ENCODE measurements at places on chromosomes 5 and 9.

DNA sequence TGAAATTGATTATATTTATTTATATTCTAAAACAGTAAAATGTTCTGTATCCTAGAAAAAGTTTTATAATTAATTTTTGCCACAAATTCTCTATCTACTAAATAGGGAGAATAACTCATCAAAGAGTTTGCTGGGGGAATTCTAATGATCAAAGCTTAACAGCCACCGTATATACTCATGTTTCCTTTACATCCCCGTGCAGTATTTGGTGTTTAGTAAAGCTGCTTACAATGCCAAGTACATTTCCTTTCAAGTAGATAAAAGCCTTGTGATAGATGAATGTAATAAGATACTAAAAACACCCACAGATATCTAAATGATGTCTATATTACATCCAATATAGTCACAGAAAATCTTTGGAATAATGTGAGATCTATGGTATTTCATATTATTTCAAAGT is 312.2 kb downstream of the HCN1 start:
- DNase-seq, result no peak

DNA sequence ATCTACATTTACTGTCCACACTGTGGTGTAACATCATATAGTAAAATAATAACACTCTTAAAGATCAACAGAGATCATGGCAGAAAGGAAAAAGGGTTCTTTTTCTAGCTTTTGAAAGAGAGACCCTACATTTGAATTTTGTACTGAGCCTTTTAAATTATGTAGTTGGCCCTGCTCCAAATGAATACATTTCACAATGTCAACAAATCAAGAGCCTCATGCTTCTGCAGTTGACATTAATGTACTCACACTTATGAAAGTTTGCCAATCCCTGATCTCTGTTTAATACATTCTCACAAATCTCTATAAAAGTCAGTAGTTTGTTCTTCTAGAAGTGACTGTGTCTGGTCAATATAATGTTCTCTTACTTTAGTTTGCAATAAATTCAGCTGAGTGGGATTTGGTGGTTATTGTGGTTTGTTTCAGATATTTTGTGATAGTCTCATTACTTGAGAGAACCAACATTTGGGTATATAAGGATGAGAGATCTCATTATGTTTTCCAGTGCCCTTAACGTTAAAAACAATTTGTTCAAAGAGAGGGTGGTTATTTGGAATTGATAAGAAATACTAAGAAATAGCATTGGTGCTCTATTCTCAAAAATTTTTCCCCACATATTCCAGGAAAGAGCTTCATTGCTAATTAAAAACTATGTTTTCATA is 277.8 kb upstream of the FTMT start:
- DNase-seq, result no peak

DNA sequence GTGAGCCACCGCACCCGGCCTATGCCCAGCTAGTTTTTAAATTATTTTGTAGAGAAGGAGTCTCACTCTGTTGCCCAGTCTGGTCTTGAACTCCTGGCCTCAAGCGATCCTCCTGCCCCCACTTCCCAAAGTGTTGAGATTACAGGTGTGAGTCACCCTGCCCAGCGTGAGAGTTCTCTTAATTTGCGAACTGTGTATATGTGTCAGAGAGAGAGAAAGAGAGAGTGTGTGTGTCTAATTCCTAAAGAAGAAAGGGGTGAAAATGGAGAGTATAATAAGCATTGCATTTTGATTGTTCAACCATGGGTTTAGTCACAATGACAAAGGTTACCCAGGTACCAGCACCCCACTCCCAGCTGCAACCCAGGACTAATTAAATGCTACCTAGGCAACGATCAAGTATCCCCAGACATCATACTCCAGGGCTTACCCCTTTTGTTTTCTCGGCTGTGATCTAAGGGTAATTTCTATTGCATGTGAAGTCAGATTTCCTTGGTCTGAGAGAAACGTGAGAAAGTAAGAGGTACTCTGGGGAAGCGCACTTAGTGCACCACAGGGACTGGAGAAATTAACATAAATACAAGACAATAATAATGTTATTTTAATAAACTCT is 16.6 kb downstream of the MAP1B start:
- DNase-seq, result no peak

DNA sequence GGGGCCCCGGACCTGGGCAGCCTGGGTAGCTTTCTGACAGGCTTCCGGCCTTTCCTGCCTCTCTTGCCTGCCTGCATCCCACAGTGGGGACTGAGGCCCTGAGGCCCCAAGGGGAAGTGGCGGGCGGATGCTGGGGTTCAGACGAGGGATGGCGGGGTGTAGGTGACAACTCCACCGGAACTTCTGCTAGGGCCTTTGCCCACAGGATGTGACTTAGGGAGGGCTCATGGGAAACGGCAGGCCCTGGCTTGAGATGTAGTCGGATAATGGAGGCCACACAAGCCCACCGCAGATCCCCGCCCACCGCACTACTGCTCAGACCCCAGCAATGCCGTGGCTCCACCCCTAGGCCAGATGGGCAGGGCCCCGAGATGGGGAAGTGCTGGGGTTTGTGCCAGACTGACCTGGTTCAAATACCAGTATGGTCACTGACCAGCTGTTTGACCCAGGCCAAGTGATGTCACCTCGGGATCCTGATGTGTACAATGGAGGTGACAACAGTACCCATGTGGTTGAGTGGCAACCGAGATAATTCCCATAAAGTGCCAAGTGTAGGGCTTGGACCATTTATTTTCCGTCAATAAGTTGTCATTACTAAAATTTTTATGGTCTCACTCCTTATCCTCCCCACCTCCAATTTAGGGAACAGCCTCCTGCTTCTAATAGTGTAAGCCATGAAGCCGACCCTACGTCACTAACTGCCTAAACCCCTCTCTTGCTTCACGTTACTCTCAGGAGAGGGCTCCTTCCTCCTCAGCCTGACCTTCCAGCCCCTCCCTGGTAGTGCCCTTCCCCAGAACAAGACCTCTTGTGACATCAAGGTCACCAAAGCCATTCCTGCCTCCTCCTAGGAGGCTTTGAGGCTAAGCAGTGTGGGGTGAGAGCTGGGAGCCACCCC is 2.5 kb upstream of the CDK9 start:
- peak; percentile 93 for DNase-seq
